Omental fat pad (tissue), 4 donors: ENCODE measurements at places on chromosomes 5 and 9. TPM values are rescaled to one million over a fixed set of nuclear protein-coding genes. Genes with fewer than 3 reads are reported as not detected.

DNA sequence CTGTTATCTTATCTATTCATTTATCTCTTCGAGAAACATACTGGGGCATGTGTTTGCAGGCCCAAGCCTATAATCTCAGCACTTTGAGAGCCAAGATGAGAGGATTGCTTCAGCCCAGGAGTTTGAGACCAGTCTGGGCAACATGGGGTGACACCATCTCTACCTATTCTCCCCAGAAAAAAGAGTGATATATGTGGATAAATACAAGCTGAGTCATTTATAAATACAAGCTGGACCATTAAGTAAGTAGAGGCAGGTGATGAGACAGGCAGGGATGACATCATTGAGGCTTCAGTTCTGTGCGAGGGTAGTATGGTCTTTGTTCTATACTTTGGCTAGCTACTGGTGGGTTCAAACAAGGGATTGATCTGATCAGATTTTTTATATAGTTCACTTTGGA is 25.6 kb downstream of the PBX3 start:
- no peak for DNase-seq

DNA sequence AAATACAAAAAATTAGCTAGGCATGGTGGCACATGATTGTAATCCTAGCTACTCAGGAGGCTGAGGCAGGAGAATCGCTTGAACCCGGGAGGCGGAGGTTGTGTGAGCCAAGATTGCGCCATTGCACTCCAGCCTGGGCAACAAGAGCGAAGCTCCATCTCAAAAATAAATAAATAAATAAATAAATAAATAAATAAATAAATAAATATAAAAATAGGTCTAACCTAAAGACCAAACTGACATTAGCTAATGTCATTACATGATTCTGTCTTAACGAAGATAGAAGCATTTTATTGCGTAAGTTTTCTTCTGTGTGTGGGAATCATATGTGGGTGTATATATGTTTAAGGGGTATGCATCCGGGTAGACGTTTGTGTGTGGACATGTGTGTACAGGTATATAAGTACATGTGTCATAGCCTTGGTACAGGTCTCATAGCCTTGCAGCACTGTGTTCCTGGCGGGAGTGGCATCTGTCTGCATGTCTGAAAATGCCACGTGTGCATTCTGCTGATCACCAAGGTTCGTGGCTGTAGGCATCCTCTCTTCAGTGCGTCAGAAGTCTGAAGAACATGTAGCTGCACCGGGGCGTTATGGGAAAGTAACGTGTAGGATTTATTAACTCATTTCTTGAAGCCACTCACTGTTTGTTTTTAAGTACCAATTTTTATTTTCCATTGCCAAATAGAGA is 298.1 kb downstream of the NR3C1 start:
- DNase-seq = no peak

- no peak for DNase-seq
These were observed 14.1 kb downstream of the TNFSF15 start for GRCh38 chr9:114791736-114792135.

Gene TRIM7
- 2.9 TPM for total RNA-seq

DNA sequence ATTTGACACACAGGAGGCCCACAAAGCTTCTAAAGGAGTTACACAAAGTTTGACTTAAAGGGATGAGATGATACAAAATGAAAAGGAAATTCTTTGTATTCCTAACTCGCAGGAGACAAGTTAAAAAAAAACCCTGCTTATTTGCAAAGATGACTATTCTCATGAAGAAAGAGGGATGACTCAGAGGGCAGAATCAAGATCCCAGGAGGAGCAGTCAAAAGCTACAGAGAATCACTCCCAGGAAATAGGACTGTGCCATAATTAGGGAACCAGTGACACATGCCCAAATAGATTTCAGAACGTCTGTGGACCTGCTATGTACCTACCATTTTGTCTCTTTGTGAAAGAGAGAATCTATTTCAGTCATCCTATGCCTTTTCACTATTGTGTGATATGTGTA is 103.5 kb upstream of the ARRDC3 start:
- DNase-seq = no peak

GRCh38 chr9:13446286-13446937 is 166.9 kb upstream of the MPDZ start:
- no peak for DNase-seq

- no peak for DNase-seq
These were observed 128.8 kb upstream of the RAD23B start for GRCh38 chr9:107154291-107154690.

GRCh38 chr5:64925123-64925522 is 156.4 kb downstream of the CWC27 start:
- no peak for DNase-seq

Gene SLC25A2
- 2.0 TPM for total RNA-seq

Gene SUSD3
- total RNA-seq = 6.8 TPM

Gene SLC46A2
- 1.3 TPM for total RNA-seq

DNA sequence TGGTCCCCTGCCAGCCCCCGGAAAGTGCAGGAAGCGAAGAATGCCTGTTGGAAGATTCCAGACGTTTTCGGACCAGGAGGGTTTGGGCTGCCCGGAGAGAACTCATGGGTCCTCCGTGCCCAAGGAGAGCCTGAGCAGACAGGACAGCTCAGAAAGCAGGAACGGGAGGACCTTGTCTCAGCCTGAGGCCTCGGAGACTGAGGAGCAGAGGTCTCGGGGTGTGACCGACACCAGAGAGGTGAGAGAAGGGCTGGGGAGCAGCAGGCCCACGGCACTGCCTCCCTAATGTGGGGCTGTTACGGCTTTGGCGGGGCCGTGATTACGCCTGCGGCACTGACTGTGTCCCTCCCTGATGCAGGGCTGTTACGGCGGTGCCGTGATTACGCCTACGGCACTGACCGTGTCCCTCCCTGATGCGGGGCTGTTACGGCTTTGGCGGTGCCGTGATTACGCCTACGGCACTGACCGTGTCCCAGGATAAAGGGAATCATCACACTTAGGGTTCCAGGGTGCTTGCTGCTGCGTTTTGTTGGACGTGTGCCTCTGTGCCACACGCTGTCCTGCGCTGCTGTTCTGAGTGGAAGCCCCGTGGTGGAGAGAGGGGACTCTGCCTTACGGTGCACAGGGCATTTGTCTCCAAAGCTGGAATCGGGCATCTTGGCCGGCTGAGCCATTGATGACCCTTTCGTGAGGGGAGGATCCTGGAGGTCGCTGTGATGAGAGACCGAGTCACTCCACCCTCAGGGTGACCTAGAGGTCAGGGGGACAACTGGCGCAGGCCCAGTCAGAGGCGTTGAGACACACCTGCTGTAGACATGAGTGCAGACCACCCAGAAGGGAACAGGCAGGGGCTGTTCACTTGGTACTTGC is 25.7 kb downstream of the CEP72 start:
- no peak for DNase-seq

DNA sequence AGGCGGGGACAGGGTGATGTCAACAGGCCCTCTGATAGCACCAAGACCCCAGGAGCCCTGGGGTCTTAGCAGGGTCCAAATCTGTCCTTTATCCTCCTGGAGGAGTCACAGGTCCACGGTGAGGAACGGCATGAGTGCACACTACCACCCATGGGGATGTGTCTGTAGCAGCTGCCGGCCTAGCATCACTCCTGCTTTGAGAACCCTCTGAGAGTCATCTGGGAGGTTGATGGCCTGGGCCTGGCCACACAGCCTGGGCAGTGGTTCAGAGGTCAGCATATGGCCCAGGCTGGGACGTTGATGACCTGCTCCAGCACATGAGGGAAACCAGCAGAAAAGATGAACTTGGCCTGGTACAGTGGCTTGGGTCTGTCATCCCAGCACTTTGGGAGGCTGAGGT is 1.8 kb upstream of the GFPT2 start:
- DNase-seq = no peak

Gene DDX4
- total RNA-seq = not detected

DNA sequence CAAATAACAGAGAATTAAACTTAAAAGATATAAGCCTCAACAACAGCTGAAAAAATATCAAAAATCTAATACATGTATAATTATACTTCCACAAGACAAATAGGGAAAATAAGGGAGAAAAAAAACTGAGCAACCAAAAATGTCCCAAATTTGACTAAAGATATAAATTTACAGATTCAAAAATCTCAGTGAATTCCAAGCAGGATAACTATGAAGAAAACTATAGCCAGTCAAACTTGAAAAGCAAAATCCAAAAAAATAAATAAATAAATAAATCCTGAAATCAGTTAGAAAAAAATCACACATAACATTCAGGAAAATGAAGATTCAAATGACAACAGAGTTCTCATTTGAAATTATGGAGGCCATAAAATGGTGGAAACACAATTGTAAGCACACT is 56.7 kb downstream of the AGTPBP1 start:
- no peak for DNase-seq

GRCh38 chr5:159864885-159865691 is 51.2 kb upstream of the ADRA1B start:
- no peak for DNase-seq

GRCh38 chr5:10459080-10460055 is 17.7 kb downstream of the ROPN1L start:
- DNase-seq = no peak

GRCh38 chr9:21883642-21884041 is 81.2 kb downstream of the MTAP start:
- DNase-seq = no peak

DNA sequence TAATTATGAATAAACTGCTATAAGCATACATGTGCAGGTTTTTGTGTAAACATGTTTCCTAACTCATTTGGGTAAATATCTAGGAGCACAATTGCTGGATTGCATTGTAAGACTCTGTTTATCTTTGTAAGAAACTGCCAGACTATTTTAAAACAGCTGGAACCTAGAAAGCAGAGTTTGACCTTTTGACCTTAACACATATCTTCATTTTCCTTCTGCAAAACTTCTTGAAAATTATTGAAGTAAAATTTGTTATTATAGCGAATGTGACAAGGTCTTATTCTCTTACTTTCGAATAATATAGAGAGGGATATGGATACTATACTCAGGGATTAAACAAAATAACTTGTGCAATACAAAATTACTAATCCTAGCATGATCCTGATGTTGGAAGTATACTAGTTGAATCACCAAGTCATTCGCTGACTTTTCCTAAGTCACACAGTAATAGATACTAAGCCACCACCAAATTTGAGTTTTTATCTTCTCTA is 3.2 kb upstream of the ANXA1 start:
- no peak for DNase-seq

DNA sequence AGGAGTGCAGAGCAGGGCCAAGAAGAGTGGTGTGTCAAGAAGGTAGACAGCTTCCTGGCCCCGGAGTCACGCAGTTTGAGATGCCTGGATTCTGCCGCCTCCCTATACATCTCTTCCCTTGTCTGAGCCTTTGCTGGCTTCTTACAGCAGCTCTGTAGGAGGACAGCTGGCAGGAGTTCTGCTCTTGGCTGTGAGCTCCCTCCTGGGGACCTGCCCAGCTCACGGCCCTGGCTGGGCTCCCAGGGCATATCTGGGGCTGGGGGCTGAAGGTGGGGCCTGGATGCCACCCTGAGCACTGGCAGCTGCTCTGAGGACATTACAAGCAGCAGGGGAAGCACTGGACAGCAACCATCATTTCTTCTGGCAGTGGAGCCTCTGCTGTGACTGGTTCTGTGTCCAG is 786 bp upstream of the TSSK1B start:
- DNase-seq = no peak

Gene EDIL3
- 4.4 TPM for total RNA-seq

DNA sequence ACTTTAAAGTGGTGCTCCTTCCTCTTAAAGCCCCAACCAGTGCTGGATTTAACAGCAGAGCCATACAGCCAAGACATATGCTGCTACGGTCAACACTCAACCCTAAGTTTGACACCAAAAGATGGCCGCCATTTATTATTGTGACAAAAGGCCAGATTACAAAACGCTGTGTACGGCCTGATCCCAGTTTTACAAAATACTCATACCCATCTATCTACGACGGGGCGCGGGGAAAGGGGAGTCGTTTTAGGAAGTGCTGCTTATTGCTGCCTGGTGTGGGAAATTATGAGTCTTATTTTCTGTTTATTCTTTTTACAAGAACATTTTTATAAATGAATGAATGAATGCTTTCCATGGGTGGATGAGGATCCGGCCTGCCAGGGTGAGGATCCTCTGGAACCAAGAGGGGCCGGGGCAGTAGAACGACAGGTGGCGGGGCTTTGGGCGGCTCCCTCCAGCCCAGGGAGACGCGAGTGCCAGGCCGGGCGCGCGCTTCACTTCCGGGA is 457 bp upstream of the IDNK start:
- DNase-seq = peak; percentile 43

DNA sequence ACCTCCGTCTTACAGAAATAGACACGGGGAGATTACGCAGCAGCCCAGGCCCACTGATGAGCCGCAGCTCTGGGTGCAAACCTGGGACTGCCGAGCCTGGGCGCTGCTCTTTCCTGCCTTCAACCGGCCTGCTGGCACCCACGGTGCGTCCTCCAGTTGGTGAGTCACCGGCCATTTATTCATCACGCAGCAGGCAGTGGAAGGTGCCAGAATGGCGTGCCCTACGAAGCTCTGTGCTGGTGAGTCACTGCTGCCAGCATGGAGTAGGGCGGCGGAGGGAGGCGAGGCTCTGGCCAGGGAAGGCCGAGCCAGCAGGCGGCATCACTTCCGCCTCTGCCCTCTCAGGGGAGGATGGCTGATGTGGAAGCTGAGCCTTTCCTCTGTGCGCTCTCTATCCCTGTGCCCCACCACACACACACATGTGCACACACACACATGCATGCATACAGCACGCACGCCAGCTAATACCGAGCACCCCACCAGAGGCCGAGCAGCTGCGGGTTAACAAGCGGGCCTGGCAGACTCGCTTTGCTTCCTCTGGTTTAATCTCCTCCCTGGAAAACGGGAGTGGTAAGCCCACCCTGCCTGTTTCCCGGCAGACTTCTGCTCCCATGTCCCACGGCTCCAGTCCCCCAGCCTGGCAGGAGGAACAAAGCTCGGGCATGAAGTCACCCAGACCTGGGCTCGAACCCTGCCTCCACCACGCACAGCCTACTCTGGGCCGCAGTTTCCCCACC is 39.2 kb downstream of the OLFM1 start:
- DNase-seq = no peak

DNA sequence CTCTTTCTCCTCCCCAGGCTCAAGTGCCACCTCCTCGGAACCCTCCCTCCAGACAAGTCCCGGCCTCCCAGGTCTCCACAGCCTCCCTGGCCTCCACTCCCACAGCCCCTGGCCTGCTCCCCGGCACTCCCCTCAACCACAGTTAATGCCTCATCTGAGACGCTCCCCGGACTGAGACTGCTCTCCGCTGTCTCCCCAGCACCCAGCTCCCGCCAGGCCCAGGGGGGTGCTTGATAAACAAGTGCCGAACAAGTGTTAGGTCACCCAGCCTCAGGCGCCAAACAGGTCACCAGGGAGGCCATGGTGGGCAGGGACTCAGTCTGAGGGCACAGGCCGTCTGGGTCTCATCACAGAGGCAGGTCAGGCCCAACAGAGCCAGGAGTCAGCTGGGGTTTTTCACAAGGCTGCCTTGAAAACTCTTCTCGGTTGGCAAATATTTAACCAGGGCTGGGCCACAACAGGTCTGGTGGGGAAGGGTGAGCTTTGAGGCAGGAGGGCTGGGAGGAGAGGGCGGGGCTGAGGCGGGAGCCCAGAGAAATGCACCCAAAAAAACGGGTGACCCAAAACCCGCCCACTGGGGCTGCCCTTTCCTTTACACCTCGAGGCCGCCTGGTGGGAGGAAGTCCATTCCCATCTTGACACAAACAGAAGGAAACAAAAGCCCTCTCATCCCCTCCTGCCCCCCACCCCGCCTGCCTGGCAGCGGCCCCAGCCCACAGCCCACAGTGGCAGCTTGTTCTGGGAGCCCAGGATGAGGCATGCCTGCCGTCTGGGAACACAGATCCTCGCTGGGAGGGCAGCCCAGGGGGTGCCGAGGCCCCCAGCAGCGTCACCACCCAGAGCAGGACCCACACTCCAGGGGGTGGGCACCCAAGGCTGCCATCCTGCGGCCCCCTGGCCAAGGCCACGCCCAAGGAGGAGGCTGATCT is 66.6 kb upstream of the STXBP1 start:
- DNase-seq = no peak
